ENCODE measurements at places on chromosomes 12 and 14.

- no peak for DNase-seq
These were observed 610.6 kb upstream of the TBX3 start for GRCh38 chr12:115294453-115295133.

GRCh38 chr14:70013271-70013873, 134.2 kb downstream of the SMOC1 start:
- no peak for DNase-seq

DNA sequence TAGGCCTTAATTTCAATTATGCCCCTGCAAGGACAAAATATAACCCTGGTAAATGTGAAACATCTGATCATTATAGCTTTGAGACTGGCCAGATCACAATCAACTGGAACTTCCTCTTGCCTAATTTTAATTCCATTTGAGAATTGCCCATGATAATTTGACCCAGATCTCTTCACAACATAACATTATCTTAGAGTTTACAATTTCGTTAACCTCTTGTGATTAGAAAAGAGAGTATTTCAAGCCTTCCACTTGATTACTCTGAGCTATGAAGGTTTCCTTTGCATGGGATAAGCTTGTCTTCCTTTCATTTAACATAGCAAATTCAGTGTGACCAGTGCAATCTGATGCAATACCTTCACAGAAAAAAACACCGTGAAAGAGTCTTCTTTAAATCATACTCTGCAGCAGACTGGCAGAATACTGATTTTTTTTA, 143.6 kb downstream of the DUSP6 start:
- DNase-seq, result no peak

DNA sequence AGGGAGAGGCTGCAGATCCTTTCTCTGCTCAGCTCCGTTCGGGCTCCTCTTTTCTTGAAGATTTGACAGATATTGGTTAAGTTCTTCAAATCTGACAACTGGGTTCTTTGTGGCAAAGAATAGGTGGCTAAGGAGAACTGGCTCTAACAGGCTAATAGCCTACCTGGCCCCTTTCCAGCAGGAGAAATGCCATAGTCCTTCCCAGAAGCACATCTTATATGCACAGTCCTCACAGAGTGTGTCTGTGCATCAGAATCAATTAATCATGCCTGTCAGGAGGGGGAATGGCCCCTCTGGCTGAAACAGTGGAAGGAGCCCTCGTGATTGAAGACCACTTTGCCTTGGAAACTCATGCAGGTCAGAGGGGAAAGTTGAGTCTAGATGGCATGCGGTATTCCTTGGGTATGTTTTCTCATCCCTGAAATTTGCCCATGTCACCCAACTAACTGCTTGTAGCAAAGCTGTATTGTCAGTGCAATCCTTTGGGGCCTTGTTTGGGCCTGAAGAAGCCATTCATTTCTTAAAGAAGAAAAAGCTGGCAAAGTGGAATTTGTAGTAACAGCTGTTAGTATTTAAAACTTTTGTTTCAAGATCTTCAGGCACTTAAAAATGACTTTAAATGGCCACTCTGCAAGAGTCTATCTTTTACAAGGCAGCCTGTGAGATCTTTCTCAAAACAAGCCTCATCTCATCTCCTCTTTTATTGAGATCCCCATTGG, 251.5 kb downstream of the ZFP36L1 start:
- no peak for DNase-seq

DNA sequence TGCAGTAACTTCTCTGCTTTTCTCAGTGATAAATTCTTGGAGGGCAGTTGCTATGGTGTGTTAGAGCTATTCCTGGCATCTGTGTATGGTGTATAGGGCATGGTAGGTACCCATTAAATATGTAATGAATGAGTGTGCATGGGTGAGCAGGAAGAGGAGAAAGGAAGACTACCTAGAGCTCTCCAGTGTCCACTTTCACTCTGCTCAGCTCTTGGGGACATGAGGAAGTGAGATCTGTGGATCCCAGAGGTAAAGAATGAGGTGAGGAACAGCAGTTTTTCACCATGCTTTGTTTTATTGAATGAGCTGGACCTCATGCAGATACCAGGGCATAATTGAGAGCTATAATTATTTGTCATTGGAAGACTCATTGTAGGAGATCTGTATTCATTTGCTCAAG, 444.8 kb upstream of the RGS6 start:
- no peak for DNase-seq

GRCh38 chr12:125069616-125070015, 4.4 kb downstream of the AACS start:
- no peak for DNase-seq

DNA sequence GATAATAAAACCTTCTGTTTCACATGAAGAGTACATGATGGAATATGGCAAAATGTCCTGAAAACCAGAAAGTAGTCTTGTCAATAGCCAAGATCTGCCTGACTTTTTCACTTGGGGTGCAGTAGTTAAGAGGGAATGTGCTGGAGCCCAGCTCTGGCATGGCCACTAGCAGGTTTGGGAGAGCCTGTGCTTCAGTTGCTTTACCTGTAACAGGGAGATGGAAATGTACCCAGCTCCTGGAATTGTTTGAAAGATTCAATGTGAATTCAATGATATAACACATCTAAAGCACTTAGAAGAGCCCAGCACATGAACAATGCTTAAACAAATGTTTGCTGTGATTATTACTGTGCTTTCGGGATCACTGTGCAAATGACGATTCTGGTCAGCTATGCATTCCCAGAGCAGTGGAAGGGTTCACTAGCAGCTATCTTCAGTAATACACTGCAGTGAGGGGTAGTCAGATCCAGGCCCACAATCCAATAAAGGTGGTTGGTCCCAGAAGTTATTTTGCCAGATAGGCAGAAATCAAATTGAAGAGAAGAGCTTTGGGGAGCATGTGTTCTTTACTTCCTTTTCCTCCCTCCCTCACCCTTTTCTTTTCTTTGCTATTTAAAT, 224.9 kb downstream of the APAF1 start:
- no peak for DNase-seq

- no peak for DNase-seq
These were observed 18.4 kb downstream of the TMPO start for GRCh38 chr12:98533723-98534251.

DNA sequence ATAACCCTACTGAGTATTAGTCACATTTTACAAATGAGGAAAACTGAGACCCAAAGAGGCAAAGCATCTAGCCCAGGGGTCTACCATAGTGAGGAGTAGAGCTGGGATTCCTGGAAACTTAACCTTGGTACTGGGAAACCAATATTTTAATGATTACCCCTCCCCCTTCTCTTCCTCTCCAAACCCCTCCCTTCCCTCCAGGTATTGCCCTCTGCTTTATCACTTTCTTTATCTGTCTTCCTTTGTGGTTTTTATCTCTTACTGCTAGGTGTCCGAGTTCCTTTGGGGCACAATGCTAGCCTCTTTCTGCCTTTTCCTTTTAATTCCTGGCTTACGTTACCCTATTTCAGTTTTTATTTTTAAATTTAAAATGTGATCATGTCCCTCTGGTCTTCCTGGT, 2.8 kb downstream of the GABARAPL1 start:
- DNase-seq, result no peak

- no peak for DNase-seq
These were observed 158.4 kb upstream of the HIF1A start for GRCh38 chr14:61536661-61537562.

DNA sequence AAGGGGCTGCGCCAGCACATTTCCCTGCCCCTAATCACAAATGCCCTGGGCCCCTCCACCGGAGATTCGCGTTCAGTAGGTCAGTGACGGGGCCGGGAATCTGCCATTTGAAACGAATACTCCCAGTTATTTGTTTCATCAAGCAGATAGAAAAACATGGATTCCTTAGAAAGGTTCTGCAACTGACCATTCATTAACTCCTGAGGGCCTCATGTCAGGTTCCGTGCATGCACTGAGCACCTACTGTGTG, 25.6 kb upstream of the UBC start:
- no peak for DNase-seq

DNA sequence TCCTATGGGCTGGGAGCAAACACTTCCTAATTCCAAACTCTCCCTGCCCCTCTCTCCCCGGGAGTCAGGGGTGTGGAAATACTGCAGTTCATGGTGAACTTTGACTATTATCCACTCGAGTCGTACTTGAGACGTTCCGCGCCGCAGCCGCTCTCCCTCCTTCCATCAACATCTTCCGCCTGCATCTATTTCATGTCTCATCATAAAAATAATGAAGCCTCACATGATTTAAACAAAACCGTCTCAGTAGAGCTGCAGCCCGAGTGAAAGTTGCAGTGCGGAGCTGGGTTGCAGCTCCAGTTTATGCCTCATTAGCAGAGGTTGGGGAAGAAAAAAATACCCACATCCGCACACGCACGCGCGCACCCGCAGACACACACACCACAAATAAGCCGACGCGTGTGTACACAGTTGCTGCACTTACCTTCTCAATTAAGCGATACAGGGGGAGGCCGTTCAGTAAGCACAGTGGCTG, 283 bp downstream of the LMO3 start:
- DNase-seq, result no peak

DNA sequence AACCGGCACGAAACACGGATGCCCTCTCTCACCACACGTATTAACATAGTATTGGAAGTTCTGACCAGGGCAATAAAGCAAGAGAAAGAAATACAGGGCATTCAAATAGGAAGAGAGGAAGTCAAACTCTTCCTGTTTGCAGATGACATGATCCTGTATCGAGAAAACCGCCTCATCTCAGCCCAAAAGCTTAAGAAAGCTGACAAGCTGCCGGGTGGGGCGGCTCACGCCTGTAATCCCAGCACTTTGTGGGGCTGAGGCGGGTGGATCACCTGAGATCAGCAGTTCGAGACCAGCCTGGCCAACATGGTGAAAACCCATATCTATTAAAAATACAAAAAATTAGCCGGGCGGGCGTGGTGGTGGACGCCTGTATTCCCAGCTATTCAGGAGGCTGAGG, 17.7 kb downstream of the OR6S1 start:
- no peak for DNase-seq

DNA sequence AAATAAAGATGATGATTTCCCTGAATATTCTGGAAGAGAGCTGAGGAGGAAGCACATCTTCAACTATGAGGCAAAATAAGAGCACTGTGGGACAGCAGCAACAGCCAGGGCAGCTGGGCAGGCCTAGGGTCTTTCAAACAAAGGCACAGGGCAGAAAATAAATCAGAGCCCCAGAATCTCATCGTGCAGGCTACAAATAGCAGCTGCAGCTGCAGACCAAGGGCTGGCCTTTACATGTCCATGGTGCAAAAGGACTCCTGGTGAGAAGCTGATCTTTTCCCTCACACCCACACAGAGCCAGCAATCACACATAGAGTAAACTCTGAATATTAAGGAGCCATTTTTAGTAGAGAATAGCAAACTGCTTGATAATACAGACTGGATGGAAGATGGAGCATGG, 13.6 kb upstream of the MYBPC1 start:
- DNase-seq, result no peak

Data from activated naive CD4-positive, alpha-beta T cell treated with anti-CD3 and anti-CD28 coated beads, Interleukin-2, amount 50 U/mL, for 72 hours (primary cell).